Activated CD4-positive, alpha-beta T cell treated with anti-CD3 and anti-CD28 coated beads for 4 hours (primary cell): ENCODE measurements at places on chromosomes 4 and X.

- no peak for DNase-seq
These were observed 124.8 kb upstream of the FAT1 start for GRCh38 chr4:186848437-186848836.

GRCh38 chr4:123468479-123469031 lies 72.0 kb downstream of the SPRY1 start:
- no peak for DNase-seq

DNA sequence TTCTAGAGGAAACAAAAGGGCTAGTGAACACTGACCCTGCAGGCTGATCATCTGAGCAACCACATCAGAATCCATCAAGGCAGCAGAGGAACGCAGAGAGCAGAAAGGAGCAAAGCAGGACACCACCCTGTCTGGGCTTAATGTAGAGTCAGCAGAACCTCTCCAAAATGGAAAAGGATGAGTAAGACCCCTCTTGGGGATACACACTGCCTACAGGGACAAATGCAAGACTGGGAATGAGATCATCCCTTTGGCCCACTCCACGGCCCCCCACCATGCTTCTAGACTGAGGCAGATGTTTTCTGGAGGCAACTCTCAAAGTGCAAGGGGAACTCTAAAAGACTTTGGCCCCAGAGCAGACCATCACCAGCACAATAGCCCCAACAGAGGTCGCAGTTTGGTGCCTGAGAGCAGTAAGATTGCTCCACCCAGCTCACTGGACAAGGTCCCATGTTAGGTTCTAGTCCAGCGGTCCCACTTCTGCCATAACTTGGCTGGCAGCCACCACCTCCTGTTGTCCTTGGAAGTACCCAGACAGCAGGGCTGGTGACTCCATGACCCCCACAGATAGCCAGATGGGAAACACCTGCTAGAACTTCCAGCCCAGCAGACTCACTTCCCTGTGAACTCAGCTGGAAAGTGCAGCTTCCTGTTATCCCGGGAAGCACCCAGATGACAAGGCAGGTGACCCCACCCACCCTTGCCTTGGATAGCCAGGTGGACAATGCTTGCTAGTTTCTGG lies 372.7 kb downstream of the INPP4B start:
- no peak for DNase-seq

DNA sequence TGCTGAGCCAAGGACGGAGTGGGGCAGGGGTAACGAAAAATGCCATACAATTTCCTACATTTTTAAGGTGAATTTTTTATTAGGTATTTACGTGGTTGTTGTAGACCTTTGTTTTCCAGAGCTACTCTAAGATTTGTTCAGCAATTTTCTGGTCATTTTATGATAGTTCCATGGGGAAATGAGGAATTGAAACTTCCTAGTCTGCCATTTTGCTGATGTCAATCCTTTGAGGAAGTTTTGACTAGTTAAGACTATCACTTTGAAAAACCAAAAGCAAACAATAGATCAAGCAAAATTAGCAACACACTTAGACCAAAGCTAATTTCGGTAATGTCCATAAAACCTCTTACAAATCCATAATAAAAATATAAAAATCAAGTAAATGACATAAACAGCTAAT lies 7.0 kb upstream of the TLR3 start:
- DNase-seq: no peak

DNA sequence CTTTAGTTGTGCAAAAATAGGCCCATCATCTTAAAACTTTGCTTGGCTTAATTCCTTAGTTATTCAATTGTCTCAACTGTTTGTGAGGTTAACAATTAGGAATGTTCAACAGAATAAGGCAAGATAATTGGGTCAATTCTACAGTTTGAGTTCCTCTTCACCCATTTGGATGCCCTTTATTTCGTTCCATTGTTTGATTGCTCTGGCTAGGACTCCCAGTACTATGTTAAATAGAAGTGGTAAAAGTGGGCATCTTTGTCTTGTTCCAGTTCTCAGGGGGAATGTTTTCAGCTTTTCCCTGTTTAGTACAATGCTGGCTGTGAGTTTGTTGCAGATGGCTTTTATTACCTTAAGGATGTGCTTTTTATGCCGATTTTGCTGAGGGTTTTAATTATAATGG lies 761.5 kb upstream of the GRIA3 start:
- no peak for DNase-seq

DNA sequence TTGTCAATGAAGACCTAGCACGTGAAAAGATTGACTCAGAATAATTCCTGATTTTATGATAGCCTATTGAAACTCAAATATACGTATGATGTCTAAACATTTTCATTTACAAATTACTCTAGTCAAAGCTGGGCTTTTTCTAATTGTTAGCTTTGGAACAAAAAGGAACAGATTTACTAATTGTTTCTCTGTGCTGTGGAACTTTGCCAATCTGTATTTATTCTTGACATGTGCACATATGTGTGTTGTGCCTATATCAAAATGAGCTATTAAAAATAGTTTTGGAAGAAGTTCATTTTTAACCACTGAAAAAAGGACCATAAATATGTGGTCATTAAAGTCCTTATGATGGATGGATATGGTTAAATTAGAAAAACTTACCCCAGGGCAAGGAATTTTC lies 85.4 kb upstream of the PACRGL start:
- DNase-seq: no peak

- no peak for DNase-seq
These were observed 91.0 kb downstream of the SHROOM4 start for GRCh38 chrX:50723006-50723405.

DNA sequence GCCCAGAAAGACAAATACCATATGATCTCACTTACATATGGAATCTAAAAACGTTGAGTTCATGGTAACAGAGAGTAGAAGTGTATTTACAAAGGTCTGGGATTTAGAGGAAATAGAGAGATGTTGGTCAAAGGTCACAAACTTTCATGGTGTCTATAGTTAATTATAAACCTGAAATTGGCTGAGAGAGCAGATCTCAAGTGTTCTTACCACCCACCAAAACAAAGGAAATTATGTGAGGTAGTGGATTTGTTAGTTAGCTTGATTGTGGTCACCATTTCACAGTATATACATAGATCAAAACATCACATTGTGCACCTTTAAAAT lies 186.8 kb downstream of the NWD2 start:
- DNase-seq: no peak

GRCh38 chr4:107760281-107760947 lies 40.4 kb upstream of the PAPSS1 start:
- DNase-seq: no peak

GRCh38 chr4:111639120-111639690 lies 506.0 kb upstream of the FAM241A start:
- DNase-seq: no peak

DNA sequence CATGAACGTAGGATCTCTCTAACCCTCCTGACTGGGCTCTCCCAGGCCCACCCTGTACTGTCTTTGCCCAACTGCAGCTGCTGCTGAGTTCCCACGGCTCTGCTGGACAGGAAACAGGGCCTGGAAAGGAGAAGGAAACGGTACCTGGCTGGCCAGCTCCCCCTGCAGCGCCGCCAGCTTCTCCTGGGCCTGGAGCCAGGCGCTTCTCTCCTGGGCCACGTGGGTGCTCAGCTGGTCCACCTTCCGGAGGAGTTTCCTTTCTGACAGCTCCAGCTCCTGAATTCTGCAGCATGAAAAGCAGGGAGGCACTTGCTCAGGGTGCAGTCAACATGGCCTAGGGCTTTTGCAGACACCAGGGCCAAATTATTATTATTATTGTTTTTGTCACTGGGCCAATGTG lies 6.5 kb downstream of the C4orf50 start:
- DNase-seq: no peak

GRCh38 chr4:13298655-13299054 lies 185.5 kb downstream of the RAB28 start:
- no peak for DNase-seq
